Kidney tubule cell (primary cell): ENCODE measurements at places on chromosomes 12 and 14.
A peak's percentile ranks its signal among the peaks of the same experiment; 100 is the strongest.

DNA sequence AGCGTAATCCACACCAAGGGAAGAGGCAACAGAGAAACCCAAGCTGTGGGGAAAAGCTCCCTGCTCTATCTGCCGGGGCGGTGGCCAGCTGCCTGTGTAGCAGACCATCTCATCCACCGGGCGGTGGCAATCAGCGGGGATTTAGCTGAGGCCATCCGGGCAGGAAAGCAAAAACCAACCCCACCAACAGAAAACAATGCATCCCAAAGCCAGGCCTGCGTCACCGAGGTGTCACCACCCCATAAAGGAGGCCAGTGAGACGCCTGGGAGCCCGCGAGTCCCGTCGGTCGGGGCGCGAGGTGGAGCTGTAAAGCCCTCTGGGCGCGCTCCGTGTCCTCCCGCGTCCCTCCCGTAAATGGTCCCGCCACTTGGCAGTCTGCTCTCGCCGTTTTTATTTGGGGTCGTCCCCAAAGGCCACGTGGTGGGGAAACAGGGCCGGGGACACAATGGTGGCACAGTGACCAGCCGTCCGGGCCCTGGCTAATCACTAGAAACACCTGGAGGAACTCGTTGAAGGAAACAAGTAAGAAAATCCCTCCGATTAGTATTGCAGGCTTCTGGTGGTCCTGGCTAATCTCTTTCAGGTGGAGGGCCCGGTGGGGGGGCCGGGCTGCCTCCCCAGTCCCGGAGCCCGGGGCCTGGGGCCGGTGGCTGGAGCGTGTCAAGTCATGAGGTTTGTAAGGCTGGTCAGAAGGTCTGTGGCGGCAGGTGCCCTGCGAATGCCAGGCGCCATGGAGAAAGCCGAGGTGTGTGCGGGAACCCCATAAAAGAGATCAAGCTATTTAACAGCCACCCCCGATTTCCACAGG, 94.7 kb upstream of the GSC start:
- DNase-seq, result no peak

GRCh38 chr14:73232984-73233383, 4.3 kb upstream of the PAPLN start:
- no peak for DNase-seq

DNA sequence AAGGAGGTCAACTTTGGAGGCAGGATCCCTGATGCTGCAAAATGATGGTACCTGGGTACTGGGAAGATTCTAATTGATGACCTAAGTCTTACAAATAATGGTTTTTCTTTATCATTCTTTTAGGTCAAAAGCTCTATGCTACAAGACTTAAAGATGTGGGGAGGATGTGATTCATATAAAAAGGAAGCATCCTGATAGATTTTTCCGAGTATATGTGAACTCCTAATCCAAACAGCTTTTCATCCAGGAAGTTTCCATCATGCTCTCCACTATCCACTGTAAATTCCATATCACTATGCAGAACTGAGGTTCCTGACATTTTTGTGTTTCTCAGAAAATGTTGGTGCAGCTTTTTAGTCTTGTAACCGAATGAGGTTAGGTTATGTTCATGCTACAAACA, 293.2 kb downstream of the PAWR start:
- no peak for DNase-seq

GRCh38 chr12:46944771-46945170, 119.0 kb upstream of the SLC38A4 start:
- DNase-seq, result no peak

GRCh38 chr12:79058342-79058741, 193.8 kb downstream of the SYT1 start:
- DNase-seq, result peak; percentile 61

DNA sequence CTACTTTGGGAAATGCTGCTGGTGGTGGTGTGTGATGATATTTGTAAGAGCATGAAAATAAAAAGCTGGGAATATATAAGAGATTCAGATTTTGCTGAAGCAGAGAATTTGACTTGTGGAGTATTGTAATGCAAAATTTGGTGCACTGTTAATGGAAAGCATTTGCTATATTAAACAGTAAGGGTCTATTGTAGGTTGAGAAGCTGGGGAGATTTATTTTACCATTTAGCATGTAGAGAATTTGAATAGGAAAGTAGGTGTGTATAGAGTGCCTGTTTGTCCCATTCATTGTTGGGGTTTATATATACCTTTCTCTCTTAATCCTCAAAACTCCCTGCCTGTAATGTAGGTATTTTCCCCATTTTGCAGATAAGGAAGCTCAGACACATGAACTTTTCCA, 48.4 kb downstream of the CRADD start:
- no peak for DNase-seq

DNA sequence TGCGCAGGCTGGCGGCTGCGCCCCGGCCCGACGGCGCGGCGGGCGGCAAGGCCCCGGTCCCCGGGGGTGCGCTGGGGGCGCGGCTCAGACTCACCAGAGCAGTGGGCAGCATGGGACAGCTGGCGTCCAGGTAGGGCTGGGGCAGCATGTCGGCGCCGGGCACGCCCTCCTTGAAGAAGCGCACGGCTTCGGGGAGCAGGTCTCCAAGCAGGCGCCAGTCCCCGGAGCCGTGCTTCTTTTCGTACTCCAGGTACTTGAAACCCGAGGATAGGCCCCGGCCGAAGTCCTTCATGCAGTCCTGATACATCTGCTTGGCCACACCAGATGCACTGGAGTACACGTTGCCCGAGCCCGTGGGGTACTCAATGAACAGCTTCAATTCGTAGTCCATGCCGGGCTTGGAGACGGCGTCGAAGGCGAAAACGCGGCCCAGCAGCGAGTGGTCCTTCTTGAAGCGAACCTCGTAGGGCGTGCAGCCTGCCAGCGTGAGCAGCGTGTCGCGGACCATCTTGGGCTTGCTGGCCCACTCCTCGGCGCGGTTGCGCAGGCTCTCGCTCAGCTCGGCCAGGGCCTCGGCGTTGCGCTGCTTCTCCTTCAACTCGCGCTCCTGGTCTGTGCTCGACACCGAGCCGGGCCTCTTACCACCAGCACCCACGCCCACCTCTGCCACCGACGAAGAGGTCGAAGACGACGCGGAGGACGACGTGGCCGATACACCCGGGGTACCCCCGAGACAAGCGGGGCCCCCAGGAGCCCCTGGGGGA, 2.2 kb downstream of the IRF2BPL start:
- DNase-seq, result peak; percentile 56

DNA sequence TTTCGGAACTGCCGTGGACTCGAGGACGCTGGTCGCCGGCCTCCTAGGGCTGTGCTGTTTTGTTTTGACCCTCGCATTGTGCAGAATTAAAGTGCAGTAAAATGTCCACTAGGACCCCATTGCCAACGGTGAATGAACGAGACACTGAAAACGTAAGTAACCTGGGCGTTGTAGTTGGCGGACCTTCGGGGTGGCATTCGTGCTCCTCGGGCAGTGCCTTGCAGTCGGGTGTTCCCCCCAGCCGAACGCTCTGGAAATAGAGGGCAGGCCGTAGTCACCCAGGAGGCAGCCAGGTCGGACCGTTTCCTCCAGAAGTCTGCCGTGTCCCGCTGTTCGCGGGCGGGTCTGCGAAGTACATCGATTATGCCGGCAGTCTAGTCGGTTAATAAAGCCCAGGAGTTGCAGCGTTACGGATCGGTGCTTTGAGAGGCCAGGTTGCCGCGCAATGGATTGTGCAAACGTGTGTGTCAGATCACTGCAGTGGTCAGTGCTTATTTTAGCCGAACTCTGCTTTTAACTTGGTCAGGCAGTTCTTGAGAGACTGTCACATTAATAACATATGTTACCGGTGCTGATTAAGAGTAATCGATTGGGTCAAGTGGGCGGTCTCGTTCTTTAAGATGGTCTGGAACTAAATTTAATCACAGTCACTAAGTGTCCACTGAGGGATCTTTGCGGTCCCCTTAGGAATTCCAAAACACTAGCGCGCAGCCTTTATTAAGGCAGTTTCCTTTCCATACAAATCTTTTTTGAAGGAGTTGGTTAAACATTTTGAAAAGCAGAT, 906 bp downstream of the MARK3 start:
- DNase-seq, result peak; percentile 72

DNA sequence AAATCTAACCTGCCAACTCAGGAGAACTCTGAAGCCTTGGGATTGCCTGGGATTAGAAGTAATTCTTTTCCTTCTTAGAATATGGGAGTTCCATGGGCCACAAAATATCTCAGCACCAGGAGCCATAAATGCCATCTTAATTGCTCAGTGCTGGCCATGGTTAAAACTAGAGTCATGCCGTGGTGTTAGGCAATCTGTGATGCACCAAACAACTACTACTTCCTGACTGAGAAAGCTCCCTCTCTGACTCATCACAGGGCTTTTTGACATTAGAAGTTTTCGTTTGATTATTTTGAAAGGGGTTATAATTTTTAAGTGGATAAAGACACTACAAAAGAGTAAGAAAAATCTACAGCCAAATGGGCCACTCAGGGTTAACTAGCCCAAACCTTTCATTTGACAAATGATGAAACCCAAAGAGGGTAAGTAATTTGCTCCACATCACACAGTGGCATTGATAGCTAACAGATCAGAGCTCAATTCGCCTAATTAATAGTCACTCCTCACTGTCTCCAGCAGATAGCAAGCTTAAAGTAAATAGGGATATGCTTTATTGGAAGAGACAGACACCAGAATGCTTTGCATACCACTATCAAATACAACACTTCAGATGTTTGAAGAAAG, 377.3 kb downstream of the EMP1 start:
- DNase-seq, result peak; percentile 71

GRCh38 chr12:70609739-70610491, 27.3 kb downstream of the PTPRB start:
- peak; percentile 55 for DNase-seq

DNA sequence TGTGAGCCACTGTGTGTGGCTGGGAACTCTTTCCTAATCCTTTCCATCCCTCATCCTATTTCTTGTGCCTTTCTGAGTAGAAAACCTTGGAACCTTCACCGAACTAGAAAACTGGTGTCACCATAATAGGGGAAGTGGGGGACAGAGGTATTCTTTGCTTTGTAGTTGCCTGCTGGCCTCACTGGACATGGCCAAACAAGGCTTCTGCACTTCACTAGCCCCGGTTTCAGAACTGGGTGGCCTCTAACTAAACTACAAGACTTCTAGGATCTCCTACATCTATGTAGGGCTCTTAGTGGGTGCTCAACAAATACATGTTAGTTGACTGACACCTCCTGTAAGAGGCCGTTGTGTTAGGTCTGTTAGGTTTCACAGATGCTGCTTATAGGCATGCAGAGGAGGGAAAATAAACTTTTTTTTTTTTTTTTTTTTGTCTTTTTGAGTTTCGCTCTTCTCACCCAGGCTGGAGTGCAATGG, 597 bp upstream of the CIROP start:
- no peak for DNase-seq

- DNase-seq, result no peak
Measured at GRCh38 chr12:131105736-131106348, 152.1 kb downstream of the ADGRD1 start.

- no peak for DNase-seq
Measured at GRCh38 chr14:80663541-80663940, 278.0 kb downstream of the CEP128 start.

GRCh38 chr14:39432179-39432618, at the start of gene FBXO33:
Gene FBXO33, minus strand, starts transcription at chr14:39432433. Its CDS starts 271 bp downstream, at chr14:39432162.
- DNase-seq, result peak; percentile 97
